ENCODE measurements at places on chromosomes 3 and 15.

DNA sequence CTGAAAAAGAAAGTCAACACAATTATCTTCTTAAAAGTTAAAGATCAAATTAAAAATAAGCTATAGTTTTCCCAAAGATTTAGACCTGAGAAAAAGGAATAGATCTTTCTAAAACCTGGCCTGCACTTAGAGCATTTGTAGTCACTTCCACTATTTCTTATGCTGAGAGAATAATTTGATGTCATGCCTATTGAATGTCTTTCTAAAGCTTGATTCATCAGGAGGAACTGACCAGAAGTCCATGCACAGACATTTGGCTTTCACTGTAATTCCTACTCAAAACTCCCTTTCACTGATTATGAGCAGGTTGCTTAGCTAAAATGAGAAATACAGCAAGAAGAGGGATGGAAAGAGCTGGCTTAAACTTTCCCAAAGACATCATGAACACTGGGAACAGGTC lies 4.3 kb downstream of the GREM1 start:
- no peak for DNase-seq

- peak; percentile 27 for DNase-seq
Observed at GRCh38 chr15:74417225-74417624, 16.5 kb downstream of the SEMA7A start.

DNA sequence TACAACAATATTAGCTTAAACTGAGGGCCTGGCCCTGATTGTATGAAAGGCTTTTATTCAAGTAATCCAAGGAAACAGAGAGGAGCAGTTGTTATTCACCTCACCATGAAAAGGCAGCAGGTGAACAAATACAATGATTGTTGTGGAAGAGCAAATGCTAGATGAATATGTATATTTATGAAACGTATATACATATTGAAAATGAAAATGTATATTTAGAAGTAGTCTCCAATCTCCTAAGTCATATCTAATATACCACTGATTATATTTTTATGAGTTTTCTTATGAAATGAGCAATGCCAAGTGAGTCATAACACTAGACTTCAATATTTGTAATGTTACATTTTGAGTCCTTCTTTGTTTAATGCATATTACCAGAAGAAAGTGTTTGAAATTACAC lies 116.2 kb upstream of the KCNMB2 start:
- no peak for DNase-seq

DNA sequence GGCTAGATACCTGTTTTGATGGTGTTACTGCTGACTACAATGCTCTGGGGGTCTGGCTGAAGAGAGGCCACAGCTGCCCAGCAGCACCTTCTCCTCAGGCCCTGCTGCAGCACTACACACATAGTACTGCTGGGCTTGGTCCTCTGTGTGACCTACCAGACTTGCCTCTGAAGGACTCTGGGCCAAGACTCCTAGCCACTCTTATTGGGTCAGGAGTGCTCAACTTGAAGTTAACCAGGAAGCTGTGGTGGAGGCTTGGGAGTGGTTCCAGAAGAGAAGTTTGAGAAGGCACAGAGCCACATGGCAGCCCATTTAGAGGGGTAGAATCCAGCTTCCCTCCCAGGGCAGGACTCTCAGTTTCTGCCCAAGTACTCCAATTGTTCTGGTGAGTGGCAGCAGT lies 16.6 kb downstream of the ELP6 start:
- DNase-seq = no peak

DNA sequence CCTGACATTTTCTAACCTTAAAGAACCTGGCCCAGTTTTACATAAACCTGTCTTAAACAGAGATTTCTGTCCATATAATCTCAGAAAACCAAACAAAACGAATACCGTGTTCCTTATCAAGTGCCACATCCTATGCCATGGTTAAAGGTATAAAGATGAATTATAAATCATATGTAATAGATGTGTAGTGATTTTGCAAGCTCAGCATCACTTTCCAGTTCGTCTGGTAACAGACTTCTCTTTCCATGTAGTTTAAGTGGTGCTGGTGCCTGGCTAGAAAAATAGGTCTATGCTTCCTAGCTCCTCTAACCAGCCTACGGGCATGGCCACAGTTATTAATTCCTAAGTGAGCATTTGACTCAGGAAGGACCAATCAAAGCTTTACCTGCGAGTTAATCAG lies 3.4 kb upstream of the GRM7 start:
- no peak for DNase-seq

- no peak for DNase-seq
Observed at GRCh38 chr15:38768970-38769369, 204.4 kb upstream of the RASGRP1 start.

DNA sequence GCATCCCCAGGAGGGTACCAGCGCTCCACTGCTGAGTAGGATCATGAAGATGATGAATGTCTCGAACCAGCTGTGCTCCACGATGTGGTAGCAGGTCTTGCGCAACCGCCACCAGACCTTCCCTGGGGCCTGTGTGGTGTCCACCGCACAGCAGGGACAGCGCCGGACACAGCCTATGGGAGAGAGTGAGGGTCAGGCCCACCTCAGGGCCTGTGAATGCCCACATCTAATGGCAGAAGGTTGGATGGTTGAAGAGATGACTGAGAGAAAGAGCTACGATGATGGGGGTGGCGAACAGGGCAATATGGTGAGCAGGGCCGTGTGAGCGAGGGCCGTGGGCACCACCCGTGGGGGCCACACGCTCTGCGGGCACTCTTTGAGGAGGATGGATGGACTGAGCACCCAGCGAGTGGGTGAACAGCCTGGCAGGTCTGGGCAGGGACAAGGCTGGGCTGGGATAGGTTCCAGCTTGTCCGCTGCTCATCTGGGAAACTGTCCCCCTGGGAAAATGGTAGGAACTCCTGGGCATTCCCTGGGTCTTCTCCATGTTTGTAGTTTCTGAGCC lies 74.1 kb downstream of the SCN5A start:
- no peak for DNase-seq

DNA sequence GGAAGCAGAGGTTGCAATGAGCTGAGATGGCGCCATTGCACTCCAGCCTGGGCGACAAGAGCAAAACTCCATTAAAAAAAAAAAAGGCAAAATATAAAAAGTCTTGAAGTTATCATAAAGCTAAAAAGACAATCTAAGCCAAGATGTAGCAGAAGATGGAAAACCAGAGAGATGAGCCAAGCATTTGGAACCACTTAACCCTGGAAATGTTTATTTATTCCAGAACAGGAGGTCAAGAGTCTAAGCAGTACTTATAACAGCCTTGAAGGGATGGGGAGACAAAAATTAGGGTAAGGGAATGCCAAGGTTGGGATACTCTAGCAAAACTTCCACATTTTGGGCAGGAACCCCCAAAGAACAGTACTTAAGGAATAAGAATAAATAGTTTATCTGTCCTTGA lies 30.1 kb downstream of the FAIM start:
- DNase-seq = no peak

- DNase-seq = no peak
Observed at GRCh38 chr3:127702151-127702578, 29.4 kb downstream of the ABTB1 start.

GRCh38 chr3:38836561-38836960 lies 20.5 kb upstream of the SCN10A start:
- DNase-seq = no peak

DNA sequence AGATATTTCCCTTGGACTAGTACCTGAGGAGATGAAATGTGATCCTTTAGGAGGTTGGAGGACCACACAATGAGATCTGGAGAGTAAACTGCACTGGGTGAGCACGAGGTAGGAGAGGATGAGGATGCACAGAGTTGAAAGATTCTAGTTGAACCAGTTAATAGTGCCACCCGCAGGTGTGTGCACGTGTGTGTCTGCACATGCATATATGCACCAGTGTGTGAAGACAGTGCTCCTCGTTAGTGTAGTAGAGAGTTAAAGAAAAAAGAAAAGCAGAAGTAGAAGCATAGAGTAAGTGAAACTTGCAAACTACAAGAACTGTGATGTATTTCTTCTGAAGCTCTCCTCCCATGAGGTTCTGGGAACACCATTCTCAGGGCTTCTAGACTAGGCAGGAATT lies 8.4 kb downstream of the MED12L start:
- no peak for DNase-seq

GRCh38 chr15:69609176-69609575 lies 156.6 kb downstream of the RPLP1 start:
- DNase-seq = peak; percentile 61

DNA sequence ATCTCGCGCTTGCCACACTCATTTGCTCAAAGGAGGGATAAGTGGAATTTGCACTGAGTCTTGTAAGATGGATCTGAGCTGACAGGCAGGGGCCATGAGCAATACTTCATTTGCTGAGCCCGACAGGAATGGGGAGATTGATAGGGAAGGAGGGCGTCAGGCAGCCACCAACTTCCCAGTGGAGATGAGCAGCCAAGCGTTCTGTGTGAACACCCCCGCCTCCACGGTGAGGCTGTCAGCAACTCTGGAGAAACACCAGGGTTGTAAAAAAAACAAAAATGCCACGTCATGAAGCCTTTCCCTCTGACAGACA lies 36.8 kb downstream of the TLE3 start:
- peak; percentile 89 for DNase-seq

DNA sequence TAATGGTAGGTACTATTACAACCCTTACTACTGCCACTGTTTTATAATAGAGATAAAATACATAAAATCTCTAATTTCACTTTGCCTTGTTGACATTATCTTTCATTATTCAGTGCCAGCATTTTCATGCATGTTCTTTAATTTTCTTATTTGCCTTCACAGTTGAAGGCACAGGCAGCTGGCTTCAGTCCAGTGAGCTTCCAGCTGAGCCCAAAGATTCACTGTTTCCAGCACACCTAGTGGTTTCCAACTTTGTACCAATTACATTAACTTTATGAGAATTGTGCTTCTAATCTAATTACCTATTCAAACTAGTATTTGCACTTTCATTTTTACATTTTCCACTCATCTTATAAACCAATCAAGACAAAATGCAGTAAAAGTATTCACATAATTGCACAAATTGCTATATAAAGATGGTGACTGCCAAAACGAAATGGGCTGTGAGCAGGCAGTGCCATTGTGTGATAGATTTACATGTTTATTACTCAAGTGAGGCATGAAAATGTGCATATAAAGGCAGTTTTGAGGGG lies 228.3 kb downstream of the MFSD1 start:
- no peak for DNase-seq

DNA sequence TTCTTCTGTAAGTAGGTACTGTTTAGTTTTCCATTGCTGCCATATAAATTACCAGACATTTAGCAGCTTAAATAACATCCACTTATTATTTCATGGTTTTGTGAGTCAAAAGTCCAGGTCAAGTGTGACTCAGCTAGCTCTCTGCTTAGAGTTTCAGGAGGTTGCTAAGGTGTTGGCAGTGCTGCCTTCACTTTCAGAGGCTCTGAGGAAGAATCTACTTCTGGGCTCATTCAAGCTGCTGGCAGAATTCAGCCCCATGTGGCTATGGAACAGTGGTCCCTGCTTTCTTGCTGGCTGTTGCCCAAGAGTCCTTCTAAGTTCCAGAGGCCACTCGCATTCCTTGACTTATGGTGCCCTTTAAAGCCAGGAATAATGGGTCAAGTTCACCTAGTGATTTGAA lies 4.5 kb downstream of the CFAP44 start:
- DNase-seq = peak; percentile 73

GRCh38 chr3:155859859-155860258 lies 5.6 kb upstream of the SLC33A1 start:
- DNase-seq = no peak

GRCh38 chr15:88299497-88299896 lies 43.0 kb upstream of the NTRK3 start:
- no peak for DNase-seq

DNA sequence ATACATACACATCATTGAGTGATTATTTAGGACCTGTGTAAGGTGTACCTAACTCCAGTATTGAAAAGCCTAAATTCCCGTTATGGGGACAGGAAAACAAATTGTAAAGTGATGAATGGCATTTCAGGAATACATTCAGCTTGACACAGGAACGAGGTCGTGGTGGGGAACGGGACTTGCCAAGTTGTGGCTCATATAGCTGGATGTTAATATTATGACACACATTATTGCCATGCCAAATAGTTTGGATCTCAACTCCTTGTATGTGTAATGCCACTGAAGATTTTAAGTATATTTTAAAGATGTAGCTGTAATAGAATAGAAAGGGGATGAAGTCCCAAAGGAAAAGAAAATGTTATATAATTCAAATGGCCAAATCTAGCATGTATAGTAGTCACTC lies 227.2 kb upstream of the GOLIM4 start:
- DNase-seq = no peak

DNA sequence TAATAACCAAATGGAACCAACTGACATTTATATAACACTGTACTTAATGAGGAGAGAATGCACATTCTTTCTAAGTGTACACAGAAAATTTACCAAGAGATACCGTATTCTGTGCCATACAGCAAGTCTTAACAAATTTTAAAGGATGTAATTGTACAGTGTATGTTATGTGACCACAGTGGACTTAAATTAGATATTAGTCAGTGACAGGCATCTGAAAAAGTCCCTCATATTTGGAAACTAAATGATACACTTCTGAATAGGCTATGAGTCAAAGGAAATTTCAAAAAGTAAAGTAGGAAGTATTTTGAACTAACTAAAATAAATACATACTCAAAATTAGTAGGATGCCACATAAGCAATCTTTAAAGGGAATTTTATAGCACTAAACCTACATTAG lies 59.6 kb upstream of the P3H2 start:
- DNase-seq = no peak

GRCh38 chr3:159038405-159038804 lies 236.6 kb downstream of the MFSD1 start:
- no peak for DNase-seq

DNA sequence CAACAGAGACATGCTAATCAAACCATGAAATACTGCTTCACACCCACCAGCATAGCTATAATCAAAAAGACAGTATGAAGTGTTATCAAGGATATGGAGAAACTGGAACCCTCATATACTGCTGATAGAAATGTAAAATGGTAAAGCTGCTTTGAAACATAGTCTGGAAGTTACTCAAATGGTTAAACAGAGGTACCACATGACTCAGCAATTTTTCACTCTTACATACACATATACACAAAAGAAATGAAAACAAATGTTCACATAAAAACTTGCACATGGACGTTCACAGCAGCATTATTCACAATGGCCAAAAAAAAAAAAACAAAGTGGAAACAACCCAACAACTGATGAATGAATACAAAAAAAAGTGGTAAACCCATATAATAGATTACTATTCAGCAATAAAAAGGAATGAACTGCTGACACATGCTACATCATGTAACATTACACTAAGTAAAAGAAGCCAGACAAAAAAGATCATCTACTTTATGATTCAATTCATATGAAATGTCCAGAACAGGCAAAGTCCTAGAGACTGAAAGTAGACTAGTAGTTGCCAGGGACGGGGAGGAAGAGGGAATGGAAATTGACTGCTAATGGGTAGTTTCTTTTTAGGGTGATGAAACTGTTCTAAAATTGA lies 23.2 kb downstream of the ZNF148 start:
- DNase-seq = no peak

GRCh38 chr3:125185805-125186204 lies 26.7 kb downstream of the SLC12A8 start:
- no peak for DNase-seq

Data from kidney glomerular epithelial cell (primary cell).